Naive thymus-derived CD8-positive, alpha-beta T cell (primary cell): ENCODE measurements at places on chromosomes 11 and 22.

DNA sequence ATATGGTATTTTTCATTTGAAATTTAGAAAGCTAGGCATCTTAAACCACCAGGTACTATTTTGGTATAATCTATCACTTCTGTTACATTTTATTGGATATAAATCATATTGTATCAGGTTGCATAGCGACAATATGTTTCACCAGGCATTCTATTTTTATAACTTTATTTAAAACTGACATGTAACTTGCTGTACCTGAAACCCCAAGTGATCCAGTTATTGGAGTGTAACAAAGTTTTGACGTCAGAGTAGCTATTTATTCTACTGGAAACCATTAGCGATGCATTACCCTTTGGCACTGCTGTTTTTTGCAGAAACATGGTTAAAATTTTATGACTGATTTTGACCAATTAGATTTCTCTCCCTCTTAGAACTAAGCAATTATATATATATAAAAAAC is 160.7 kb downstream of the METTL15 start:
- H3K36me3 ChIP-seq, result peaks cover 45% of the 10 kb centered on the region
- no peaks in the 10 kb centered on the region for H3K4me1 ChIP-seq
- DNase-seq, result no peak

DNA sequence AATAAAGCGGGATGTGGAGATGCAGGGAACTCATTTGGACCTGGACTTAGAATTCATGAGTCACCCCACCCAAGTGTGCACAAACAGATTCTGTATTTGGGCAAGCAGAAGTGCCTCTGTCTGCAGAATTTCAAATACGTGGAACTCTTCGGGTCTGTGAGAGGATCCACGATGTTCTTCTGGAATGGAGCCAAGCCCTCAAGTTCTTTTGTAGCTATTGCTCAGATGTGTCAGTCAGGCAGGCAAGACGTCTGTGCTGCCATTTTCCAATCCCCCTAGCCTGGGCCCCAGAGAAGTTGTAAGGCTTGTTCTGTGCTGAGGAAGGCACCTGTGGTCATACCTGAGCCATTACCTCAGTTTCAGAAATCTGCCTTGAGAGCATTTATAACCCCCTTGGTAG is 132.8 kb upstream of the RASSF10 start:
- no peak overlapping the region for H3K4me3 ChIP-seq
- H3K4me1 ChIP-seq, result no peaks in the 10 kb centered on the region
- no peaks in the 10 kb centered on the region for H3K36me3 ChIP-seq
- H3K27ac ChIP-seq, result no peak overlapping the region

- H3K4me3 ChIP-seq, result no peak overlapping the region
- no peak for DNase-seq
- H3K4me1 ChIP-seq, result no peaks in the 10 kb centered on the region
These were observed 50.7 kb upstream of the CEP126 start for GRCh38 chr11:101864098-101864497.

- no peaks in the 10 kb centered on the region for H3K27me3 ChIP-seq
- H3K4me3 ChIP-seq, result peak overlapping the region; percentile 31
- DNase-seq, result peak; percentile 85
- peak overlapping the region; percentile 57 for H3K27ac ChIP-seq
These were observed 472 bp downstream of the APOA5 start for GRCh38 chr11:116791002-116791812.

DNA sequence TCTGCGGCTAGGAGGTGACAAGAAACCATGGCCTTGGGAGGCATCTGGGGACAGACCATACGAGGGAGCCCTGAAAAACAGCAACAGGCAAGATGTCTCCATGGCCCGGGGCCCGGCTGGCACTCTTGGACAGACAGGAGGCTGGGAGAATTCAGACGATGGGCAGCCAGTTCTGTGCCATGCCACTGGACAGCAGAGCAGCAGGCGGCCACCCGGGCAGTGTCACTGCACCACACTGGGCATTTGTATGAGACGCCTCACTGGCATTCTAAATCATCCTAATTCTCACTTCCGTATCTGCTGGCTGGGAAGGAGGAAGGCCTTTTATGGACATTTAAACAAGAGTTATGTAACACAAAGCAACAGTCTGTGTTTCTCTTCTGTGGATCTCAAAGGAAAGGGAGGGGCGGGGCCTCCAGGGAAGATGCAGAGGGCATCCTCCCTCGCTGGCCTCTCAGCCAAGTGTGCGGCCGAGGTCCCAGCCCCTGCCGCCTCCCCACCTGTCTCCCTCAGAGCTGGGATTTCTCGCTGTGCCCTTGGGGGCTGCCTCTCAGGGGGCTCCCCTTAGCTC is 350.3 kb downstream of the SHANK2 start:
- no peaks in the 10 kb centered on the region for H3K36me3 ChIP-seq
- H3K4me3 ChIP-seq, result no peak overlapping the region
- no peak for DNase-seq

- H3K27ac ChIP-seq, result no peak overlapping the region
- H3K27me3 ChIP-seq, result no peaks in the 10 kb centered on the region
- H3K4me3 ChIP-seq, result no peak overlapping the region
- DNase-seq, result no peak
- H3K4me1 ChIP-seq, result peaks cover 4% of the 10 kb centered on the region
These were observed 137.7 kb downstream of the ATG16L2 start for GRCh38 chr11:72951888-72952287.

DNA sequence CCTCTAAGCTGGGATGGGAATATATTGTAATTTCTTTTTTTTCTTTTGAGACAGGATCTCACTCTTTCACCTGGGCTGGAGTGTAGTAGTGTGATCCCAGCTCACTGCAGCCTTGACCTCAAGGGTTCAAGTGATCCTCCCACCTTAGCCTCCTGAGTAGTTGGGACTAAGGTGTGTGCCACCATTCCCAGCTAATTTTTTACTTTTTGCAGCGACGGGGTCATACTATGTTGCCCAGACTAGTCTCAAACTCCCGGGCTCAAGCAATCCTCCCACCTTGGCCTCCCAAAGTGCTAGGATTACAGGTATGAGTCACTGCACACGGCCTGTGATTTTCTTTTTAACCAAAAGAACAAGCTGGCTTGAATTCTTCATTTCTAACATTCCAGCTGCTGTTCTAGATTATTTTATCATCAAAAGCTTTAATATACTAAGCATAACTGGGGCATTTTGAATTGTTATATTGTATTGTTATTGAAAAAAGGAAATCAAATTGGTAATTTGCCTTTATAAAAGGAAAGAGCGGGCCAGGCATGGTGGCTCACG is 26.8 kb upstream of the PPP2R1B start:
- no peak overlapping the region for H3K4me3 ChIP-seq
- no peaks in the 10 kb centered on the region for H3K27me3 ChIP-seq
- peaks cover 16% of the 10 kb centered on the region for H3K36me3 ChIP-seq
- H3K4me1 ChIP-seq, result peaks cover 10% of the 10 kb centered on the region
- DNase-seq, result no peak
- H3K27ac ChIP-seq, result no peak overlapping the region

DNA sequence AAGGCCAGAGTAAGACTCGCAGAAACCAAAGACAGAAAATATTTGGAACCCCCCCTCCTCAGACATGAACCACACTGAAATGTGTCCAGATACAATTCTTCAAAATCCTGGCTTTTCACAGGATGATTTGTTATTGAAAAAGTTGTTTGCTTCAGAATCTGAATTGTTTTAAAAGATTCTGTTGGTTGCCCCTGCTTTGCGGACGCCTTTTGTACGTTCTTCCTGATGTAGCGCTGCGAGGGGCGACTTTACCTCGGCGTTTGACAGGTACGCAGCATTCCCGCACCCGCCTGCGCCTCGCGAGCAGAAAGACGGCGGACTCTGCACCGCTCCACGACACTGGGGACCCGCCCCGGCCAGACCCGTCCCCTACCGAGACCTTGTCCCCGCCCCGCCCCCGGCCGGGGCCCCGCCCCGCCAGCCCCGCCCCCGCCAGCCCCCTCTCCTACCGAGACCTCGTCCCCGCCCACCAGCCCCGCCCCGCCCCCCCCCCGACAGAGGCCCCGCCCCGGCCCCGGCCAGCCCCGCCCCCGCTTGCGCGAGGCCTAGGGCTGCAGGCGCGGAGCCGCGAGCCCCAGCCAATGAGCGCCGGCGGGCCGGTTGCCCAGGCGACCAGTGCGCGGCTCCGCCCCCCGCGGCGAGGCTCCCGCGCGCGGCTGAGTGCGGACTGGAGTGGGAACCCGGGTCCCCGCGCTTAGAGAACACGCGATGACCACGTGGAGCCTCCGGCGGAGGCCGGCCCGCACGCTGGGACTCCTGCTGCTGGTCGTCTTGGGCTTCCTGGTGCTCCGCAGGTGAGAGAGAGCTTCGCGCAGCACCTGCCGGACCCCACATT is at the start of gene GLB1L2:
TSS of gene GLB1L2 (plus strand) at position 635 of the 835 bp plus-strand sequence. CDS start at position 709, 74 bp downstream.
- DNase-seq, result peak; percentile 63
- no peak within 1 kb of the TSS for H3K27ac ChIP-seq
- H3K27me3 ChIP-seq, result peaks cover 2% of the 10 kb centered on the region
- H3K4me3 ChIP-seq, result peak within 1 kb of the TSS; percentile 94
- no peaks in the 10 kb centered on the region for H3K36me3 ChIP-seq
